ENCODE measurements at places on chromosomes 2 and 18.
A peak's percentile ranks its signal among the peaks of the same experiment; 100 is the strongest.

GRCh38 chr2:26537826-26538475 lies 60.0 kb upstream of the OTOF start:
- DNase-seq = no peak

GRCh38 chr2:20584399-20585358 lies 66.2 kb downstream of the HS1BP3 start:
- DNase-seq = peak; percentile 72

GRCh38 chr2:96164459-96165184 lies 19.4 kb upstream of the DUSP2 start:
- peak; percentile 85 for DNase-seq

DNA sequence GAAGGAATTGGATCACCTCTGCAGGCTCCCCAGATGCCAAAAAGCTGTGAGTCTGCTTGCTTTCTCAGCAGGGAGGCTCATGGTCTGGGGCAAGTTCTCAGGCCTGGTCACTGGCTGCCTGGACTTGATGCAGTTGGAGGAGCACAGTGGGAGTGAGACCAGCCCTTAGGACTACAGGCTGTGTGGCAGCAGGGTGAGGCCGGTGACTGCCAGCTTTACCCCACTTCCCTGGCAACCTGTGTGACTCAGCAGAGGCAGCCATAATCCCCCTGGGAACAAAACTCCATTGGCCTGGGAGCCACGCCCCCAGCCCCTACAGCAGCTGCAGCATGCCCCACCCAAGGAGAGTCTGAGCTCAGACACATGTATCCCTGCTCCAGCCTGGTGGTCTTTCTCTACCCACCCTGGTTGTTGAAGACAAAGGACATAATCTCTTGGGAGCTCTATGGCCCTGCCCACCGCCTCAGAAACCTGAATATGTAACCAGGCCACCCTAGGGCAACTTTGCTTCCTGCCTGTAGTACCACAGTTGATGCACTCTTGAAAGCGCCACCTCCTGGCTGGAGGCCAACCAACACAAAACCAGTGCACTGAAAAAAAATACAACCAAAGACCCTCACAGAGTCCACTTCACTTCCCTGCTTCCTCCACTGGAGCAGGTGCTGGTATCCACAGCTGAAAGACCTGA lies 106.8 kb upstream of the SPATS2L start:
- no peak for DNase-seq

- DNase-seq = no peak
Measured at GRCh38 chr2:118954297-118955060, 12.5 kb downstream of the MARCO start.

- no peak for DNase-seq
Measured at GRCh38 chr2:32941944-32942690, 4.6 kb upstream of the LTBP1 start.

DNA sequence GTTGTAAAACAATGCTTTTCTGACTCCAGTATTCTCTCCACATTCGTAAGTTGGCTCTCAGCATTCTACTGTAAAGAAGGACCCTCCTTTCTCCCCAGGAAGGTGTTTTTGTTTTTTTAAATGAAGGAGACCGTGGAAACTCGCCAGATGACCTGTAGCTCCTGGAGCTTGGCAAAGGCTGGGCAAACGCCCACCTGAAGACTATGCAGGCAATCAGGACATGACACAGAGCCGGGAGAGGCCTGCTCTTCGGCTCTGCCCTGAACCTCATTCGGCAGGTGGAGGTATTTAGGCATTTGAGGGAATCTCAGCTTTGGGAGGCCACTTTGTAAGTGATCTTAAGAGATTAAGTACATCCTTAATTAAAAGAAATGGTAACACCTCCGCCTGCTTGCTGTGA lies 17.4 kb downstream of the CASP10 start:
- no peak for DNase-seq

DNA sequence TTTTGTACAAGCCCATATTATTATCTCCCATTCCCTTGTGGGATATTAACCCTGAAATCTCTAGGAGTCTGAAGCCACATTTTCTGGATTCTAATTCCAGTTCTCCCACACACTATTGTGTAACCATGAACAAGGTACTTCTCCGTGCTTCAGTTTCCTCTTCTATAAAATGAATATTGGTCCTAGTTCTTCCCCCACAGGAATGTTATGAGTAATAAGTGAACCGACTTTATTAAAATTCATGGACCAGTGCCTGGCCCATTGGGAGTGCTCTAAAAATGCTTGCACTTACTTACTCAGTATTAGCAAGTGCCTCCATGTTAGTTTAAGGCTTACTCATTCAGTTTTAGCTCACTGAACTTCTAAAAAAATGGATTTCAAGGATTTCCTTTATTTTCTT lies 1.4 kb upstream of the ACMSD start:
- no peak for DNase-seq

GRCh38 chr2:150997702-150998440 lies 263.8 kb downstream of the RBM43 start:
- no peak for DNase-seq

DNA sequence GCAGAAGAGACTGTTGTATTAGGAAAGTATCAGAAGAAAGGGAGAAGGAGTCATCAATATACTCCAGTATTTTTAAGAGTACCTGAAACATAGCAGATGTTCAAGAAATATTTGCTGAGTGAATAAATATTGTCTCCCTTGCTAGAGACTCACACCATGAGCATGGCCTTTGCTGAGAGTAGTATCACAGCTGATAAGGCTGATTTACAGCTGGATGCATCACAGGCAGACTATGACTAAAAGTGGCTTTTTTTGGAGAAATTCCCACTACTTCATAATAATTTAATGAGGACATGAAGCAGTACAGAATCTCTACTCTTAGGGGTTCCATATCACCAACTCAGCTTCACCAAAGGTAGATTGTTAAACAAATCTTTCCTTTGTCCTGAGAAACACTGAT lies 373.3 kb downstream of the RBM43 start:
- DNase-seq = no peak

DNA sequence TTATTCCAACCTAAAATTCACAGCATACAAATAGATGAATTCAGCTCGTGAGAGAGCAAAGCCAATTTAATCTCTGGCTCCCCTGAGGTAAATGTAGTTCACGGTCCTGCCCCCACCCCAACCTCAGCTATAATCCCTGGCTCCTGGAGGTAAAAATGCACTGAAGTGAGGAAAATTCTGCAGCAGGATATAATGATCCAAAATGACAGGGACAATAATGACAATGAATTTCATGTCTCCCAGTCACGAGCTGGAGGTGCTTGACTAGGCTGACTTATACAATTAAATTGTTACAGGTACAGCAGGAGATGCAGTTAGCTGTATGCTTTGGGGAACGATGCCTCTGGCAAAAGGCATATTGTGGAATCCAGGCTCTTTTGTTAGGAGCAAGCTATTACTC lies 82.0 kb downstream of the GPD2 start:
- no peak for DNase-seq

DNA sequence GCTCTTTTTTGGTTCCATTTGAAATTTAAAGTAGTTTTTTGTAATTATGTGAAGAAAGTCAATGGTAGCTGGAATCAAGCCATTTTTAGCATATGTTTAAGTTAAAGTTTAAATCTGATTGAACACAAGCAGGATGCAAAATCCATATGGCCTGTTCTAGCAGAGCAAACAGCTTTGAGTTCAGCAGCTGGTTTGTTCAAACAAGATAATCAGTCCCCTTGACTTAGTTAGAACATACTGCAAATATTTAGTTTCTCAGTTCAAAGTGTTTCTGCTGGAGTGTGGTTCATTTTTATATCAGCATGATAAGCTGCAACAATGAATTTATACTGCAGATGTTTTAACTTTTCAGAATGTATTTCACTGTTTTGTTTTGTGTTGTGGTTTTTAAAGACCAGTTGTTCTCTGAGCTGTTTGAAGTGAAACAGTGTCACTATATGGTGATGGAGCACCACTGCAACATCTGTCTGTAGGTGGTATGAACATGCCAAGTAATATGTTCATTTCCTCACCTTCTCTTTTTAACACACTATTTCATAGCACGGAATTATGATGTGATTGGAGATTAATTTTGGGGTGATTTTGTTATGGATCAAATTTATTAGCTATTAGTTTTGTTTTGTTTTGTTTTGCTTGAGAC lies 125.3 kb downstream of the COL4A4 start:
- no peak for DNase-seq

GRCh38 chr2:29811378-29811777 lies 110.0 kb downstream of the ALK start:
- no peak for DNase-seq

GRCh38 chr2:65453916-65454315 lies 21.5 kb upstream of the SPRED2 start:
- no peak for DNase-seq

- no peak for DNase-seq
Measured at GRCh38 chr2:186518291-186518690, 32.2 kb downstream of the ZC3H15 start.

GRCh38 chr2:235856151-235856854 lies 311.9 kb downstream of the GBX2 start:
- DNase-seq = no peak

DNA sequence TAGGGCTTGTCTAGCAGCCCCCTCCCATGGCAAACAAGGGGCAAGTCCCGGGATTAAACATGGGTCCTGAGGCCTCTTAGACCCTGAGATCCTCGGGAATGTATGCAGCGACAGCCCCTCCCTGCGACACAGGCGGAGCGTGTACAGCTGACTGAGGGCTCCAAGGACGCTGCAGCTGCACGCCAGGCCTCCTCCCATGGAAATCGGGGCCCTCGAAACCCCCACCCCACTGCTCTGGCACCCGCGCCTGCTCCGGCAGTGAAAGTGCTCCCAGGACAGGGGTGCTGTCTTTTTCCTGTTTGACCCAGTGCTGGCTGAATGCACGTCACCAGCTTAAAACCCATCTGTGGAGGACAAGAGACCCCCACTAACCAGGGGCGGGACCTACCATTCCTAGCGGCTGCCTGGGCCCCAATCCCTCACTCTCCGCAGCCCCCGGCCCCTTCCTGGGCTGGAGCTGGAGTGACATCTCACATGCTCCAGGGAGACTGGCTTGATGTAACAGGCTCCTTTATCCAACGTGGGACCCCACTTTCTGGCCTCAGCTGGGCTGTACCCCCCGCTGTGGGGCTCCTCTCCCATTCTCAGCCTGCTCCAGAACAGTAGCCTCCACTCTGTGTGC lies 247.7 kb downstream of the TWIST2 start:
- DNase-seq = no peak

Data from hippocampal formation (tissue), 2 donors.